ENCODE measurements at places on chromosomes 4 and X. TPM values are rescaled to one million over a fixed set of nuclear protein-coding genes. Genes with fewer than 3 reads are reported as not detected.

- DNase-seq, result peak; percentile 26
Observed at GRCh38 chr4:139286186-139286698, 6.2 kb upstream of the MGARP start.

DNA sequence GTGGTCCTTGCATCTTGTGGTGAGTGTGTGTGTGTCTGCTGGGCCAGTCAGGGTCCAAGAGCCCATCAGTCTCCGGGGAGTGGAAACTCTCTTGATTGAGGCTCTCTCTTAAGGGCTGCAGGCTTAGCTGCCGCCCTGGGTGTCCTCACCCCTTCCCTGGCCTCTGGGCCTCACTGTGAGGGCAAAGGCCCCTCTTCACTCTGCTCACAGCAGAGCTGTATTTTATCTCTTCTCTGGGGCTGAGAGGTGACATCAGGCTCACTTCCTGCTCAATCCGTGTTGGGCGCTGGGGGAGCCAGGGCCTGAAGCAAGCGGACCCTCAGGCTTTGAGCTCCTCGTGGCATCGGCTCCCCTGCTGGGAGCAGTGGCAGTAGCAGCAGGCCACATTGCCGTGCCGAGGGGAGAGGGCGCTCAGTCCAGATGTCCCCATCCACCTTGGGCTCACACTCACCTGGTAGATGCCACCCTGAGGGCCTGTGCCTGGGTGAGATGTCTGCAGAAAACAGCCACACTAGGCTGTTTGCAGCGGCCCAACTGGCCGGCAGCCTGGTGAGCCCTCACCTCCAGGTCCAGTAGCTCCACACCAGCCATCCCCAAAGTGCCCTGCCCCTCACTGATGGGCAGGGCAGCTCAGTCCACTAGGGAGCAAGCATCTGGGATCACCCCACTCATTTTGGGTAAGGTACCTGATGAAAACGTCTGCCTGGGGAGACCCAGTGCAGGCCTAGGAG, 24.7 kb upstream of the PRPS1 start:
- no peak for DNase-seq

Gene PALLD
- 112 TPM for total RNA-seq

Gene APLN
- total RNA-seq, result under 0.01 TPM

Gene CD38
- total RNA-seq, result not detected

GRCh38 chr4:86660401-86660800, 66.3 kb downstream of the PTPN13 start:
- no peak for DNase-seq

GRCh38 chr4:177487977-177488376, 45.7 kb upstream of the AGA start:
- DNase-seq, result peak; percentile 12

Gene FOXP3
- total RNA-seq, result not detected
